Skin of body (tissue), 3 donors: ENCODE measurements at places on chromosomes 6 and 20.

- no peak for DNase-seq
These were observed 36.3 kb upstream of the ID1 start for GRCh38 chr20:31568773-31569162.

DNA sequence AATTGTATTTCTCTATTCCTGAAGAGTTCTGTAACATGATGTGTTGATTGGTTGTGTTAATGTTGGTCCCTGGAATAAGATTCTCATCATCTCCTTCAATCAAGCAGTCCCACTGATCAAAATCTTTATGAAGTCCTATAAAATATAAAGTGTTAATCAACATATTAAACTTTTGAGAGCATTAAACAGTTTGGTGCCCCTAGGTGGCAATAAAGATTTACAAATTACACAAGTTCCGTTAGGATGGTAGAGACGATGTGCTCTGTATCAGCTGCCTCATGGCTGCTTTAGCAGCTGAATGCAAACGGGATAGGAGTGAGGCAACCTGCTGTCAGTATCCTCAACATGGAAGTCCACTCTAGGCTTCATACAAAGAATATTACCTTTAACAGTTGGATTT is 16.9 kb downstream of the TDRD6 start:
- peak; percentile 4 for DNase-seq

GRCh38 chr6:169215201-169215681 is 38.4 kb downstream of the THBS2 start:
- DNase-seq = no peak

DNA sequence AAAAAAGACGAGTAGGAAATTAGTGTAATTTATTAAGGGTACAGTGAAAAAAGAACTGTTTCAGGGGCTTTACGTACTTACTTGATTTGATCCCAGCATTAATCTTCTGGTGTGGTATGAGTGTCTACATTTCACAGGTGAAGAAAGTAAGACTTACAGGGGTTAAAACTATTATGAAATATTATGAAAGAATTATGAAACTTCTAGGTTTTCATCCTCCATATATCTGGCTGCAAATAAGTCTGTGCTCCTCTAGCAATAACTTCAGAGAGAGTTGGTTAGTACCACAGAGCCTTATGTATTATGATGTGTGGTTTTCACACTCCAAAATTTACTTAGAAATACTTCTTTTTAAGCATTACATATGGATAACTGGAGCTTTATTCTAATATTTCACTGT is 41.9 kb downstream of the ZFAND3 start:
- no peak for DNase-seq

- peak; percentile 47 for DNase-seq
These were observed 70.3 kb downstream of the SCAND1 start for GRCh38 chr20:35883778-35884540.

- no peak for DNase-seq
These were observed 9.3 kb downstream of the CYP21A2 start for GRCh38 chr6:32047539-32047854.

GRCh38 chr6:6866656-6867403 is 240.9 kb upstream of the RREB1 start:
- no peak for DNase-seq

DNA sequence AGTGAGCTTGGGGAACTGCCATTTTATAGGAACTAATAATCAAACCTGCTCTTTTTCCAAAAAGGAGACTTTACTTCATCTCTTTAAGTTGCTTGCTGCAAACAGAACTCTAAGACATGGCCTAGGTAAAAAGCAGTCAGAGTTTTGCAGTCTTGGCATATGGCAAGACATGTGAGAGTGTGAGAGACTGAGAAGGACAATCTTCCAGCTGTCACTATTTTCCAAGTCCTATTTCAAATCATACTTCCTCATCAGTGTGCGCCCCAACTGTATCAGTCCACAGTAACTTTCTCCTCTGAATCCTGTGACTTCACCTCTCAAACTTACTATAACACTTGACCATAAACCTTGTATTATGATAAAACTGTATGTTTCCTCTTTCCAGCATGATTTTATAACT is 10.4 kb downstream of the CALHM6 start:
- no peak for DNase-seq

- no peak for DNase-seq
These were observed 404.4 kb downstream of the BMP2 start for GRCh38 chr20:7171911-7172310.

- DNase-seq = no peak
These were observed 99.5 kb downstream of the PHACTR1 start for GRCh38 chr6:12815884-12816600.

DNA sequence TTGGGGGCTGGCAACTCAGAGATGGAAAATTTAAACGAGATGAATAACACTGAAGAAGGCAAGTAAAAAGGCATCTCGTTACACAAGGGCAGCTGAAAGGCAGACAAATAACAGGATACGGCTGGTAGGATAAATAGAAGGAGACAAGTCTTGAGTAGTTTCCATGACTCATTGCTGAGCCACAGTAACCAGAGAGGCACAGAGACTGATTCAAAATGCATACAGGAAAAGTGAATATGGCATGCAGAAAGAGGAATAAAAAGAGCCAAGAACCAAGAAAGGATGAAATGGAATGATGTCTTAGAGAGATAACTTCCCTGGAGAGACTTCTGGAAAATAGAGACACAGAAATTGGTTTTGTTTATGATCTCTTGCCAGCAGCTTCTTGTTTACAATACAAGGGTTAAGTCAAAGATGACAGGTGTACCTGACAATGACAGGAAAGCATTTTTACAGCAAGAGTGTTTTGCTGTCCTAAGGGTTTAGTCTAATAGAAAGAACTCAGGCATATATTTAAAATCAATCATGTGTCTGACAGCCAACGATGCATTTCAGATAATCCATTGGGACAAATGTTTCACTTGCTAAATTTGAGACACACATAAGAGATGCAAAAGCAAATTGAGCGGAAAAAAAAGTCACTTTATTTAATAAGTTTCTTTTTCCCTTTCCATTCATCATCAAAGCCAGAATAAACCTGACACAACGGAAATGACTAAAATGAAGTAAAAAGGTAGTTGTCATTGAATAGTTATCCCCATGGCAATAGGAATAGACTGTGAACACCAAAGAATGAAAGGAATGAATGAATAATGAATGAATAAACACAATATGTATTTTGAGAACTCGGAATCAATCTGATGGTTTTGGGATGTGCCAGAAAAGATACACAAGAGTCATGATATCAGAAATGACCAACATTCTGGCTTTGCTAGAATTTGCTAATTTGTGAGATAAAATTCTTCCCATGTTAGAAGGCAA is 68.0 kb upstream of the KCNQ5 start:
- no peak for DNase-seq

- DNase-seq = no peak
These were observed 132.2 kb downstream of the DHX35 start for GRCh38 chr20:39094391-39094790.

DNA sequence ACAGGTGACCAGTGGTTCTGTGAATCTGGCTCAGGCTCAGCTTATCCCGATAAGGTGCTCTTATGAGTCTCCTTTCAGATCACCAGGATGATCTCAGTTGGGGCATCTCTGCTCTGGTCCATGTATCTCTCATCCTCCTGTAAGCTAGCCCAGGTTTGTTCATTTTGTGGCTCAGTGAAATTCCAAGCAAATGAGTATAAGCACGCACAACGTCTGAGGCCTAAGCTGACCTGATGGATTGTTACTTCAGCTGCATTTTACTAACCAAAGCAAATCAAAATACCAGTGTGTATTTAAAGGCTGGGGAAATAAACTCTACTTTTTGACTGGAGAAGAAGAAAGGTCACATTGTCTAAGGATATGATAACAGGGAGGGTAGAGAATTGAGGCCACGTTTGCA is 551.0 kb upstream of the BTBD3 start:
- no peak for DNase-seq

GRCh38 chr20:12961725-12962124 is 47.0 kb upstream of the SPTLC3 start:
- DNase-seq = no peak

- no peak for DNase-seq
These were observed 127.9 kb downstream of the HDGFL1 start for GRCh38 chr6:22697306-22697705.

DNA sequence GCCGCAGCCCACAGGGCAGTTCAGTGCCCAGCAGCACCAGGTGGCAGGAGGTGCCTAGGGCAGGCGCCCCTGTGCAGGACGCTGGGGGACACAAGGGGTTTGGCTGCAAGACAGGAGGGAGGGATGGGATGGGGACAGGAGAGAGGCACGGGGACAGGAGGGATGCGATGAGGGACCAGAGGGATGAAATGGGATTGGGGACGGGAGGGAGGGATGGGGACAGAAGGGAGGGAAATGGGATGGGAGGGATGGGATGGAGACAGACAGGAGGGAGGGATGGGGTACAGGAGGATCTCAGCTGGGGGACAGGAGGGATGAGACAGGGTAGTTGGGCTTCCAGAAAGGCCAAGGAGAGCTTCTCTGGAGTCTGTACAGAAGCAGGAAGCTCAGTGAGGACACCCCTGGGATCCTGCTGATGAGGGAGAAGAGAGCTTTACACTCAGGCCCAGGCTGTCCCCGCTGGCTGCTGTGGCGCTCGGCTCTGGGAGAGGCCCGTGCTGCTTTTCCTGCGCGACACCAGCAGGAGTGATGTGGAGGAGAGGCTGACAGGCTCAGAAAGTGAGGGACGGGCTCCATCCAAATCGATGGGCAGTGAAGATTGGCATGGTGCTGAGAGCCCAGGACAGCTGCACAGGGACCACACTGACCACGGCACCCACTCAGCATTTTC is 400.8 kb downstream of the SMOC2 start:
- no peak for DNase-seq

DNA sequence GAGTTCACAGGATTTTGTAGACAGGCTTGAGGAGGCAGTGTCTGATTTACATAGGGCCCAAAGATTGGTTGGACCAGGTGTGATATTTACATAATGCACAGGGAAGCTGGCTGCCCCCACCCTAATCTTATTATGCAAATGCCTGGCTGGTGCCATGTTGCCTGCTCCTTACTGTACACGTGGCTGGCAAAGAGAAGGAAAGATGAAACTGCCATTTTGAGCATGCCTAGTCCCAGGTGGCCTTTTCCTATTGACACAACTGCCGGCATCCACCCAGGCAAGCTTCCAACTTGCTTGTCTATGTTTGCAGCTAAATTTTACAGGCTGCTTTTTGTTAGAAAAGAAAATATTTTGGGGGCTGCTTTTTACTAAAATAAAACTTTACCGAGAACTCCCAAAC is 174.6 kb downstream of the LMBRD1 start:
- DNase-seq = no peak

DNA sequence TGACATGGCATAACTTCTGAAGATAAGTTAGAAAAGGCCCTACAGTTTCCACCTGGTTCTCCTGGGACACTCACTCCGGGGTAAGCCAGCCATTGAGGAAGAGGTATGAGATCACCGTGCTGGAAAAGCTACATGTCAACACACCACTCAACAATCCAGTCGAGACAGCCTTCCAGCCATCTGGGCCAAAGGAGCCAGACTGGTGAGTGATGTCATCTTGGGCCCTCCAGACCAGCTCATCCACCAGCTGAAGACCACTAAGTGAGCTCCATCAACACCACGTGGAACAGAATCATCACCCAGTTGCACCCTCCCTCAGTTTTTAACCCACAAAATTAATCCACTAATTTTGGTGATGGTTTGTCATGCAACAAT is 32.3 kb upstream of the RSPO4 start:
- no peak for DNase-seq

GRCh38 chr6:7642791-7643190 is 52.8 kb downstream of the SNRNP48 start:
- no peak for DNase-seq

- peak; percentile 66 for DNase-seq
These were observed 78.2 kb upstream of the TBX18 start for GRCh38 chr6:84842525-84843166.

DNA sequence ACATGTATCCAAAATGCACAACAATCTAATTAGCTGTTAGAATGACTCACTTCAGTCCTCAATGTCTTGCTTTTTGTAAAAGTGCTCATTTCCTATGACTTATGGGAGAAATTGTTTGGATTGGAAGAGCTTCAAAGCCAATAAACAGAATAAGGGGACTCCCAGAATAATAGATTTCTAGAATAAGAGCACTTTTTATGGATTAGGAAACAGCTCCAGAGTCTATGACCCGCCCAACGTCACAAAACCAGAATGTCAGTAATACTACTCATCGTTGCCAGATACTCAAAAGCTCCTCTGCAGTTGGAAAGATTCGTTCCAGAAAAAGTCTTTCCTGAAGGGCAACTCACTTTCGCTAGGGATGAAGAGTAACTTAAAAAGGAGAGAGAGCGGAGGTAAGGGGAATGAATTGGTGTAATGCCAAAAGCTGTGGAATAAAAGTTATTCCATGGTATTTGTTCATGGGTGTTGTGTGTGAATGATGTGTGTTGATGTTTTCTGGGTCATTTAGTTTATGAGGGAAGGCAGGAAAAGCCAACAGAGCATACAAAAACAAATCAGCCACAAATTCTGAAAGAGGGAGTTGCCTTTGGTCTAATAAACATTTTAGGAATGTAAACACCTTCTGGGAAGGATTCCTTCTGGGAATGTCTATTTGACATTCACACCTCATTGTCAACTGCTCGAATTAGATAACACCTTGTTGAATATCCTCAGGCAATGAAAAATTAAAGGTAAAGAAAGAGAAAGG is 64.6 kb downstream of the SYNE1 start:
- no peak for DNase-seq

- no peak for DNase-seq
These were observed 120.5 kb downstream of the MAP3K7 start for GRCh38 chr6:90466154-90466940.

GRCh38 chr6:27669624-27670301 is 196.9 kb upstream of the ZNF184 start:
- no peak for DNase-seq

- no peak for DNase-seq
These were observed 199.9 kb downstream of the GJA1 start for GRCh38 chr6:121635355-121635754.
